ENCODE measurements at places on chromosomes 11 and 22.

- no peak for DNase-seq
These were observed 21.0 kb upstream of the WNT7B start for GRCh38 chr22:45997777-45998637.

DNA sequence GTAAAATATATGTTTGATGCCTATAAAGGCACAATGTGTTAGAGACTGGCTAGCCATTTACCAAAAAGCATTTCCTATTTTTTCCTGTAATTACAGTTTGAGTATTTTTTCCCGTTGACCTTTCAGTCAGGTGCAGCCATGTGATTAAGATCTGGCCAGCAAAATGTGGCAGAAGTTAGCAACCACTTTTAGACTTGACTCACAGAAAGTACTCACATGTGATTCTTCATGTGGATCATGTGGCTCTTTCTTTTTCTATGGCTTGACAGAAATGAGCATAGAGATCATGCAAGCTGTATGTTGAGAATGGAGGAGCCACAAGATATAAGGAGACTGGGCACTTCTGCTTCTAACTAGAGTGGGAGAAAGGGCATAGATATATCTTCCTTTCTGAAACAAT is 27.3 kb upstream of the RAB38 start:
- no peak for DNase-seq

DNA sequence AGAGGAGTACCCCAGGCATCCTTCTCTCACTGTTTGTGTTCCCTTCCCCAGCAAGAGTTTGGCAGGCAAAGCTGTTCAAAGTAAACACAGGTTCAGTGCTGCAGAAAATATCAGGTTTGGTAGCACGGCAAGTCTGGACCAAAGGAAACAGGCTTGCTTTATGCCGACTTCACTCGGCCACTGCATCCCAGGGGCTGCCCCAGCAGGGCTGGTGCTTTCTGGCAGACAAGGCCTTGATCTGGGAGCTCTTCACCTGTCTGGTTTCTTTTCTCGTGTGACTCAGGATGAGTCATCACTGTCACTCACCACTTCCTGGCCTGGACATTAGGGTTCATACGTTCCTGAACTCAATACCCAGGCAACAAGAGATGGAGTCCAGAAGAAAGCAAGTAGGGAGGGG is 52.6 kb upstream of the NAV2 start:
- DNase-seq, result no peak

- no peak for DNase-seq
These were observed 51.8 kb upstream of the TTC12 start for GRCh38 chr11:113262594-113262993.

- DNase-seq, result peak; percentile 93
These were observed 33.5 kb downstream of the GAB4 start for GRCh38 chr22:16974298-16975084.

- DNase-seq, result no peak
These were observed 34.1 kb downstream of the ARAP1 start for GRCh38 chr11:72718101-72718501.

DNA sequence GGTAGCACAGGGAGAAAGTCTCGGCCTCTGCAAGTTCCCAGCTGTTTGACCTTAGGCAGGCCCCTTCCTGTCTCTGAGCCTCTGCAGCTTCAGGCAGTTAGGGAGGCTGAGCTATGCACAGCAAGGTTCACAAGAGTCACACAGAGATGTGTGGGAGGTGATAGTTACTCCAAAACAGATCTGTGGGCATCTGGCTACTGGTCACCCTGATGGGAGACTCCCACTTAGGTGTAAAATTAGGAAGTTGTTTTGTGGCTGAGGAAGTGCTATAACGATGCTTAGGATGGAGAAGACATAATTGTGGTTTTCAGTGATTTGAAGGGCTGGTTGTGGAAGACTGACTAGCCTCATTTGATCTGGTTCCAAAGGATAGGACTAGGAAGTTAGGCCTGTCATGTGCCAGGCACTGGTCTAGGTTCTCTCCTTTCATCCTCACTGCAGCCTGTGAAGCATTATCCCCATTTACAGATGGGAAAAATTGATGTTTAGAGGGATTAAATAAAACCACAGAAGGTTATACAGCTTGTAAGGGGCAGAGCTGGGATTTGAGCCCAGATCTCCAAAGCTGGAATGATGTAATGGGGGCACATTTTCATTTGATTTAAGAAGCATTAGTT is 13.5 kb downstream of the ACO2 start:
- no peak for DNase-seq

- DNase-seq, result peak; percentile 12
These were observed 620.3 kb downstream of the NELL1 start for GRCh38 chr11:21289686-21290085.

GRCh38 chr11:129289350-129290040 is 86.2 kb upstream of the BARX2 start:
- DNase-seq, result no peak

DNA sequence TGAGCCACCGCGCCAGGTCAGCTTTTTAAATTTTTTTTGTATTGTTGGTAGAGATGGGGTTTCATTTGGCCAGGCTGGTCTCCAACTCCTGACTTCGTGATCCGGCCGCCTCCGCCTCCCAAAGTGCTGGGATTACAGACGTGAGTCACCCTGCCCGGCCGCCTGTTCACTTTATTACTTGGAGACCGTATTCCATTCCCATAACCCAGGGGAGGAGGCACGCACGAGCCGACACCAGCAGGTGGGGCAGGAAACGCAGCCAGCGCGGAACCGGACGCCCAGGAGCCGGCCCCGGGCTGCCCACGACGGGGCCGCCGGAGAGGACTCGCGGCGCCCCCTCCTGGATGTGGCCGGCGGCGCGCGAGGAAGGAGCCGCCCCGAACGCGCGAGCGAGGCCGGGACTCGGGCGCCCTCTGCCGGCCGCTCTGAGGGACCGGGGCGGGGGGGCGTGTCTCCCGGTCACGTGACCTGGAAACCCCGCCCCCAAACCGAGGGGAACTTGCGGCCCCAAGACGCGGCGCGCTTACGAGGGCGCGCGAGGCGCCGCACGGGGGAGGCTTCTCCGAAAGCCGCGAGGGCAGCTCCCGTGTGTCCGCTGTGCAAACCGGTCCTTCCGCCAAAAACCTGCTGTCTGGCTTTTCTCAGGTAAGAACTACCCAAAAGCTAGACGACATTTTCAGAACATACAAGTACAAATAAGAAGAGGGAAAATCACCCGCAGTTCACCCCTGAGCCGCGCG is 11.6 kb upstream of the RNH1 start:
- peak; percentile 20 for DNase-seq

- DNase-seq, result peak; percentile 7
These were observed 39.8 kb downstream of the SYN3 start for GRCh38 chr22:33018232-33018864.

- DNase-seq, result peak; percentile 52
These were observed 5.9 kb downstream of the LMNTD2 start for GRCh38 chr11:554428-555226.

DNA sequence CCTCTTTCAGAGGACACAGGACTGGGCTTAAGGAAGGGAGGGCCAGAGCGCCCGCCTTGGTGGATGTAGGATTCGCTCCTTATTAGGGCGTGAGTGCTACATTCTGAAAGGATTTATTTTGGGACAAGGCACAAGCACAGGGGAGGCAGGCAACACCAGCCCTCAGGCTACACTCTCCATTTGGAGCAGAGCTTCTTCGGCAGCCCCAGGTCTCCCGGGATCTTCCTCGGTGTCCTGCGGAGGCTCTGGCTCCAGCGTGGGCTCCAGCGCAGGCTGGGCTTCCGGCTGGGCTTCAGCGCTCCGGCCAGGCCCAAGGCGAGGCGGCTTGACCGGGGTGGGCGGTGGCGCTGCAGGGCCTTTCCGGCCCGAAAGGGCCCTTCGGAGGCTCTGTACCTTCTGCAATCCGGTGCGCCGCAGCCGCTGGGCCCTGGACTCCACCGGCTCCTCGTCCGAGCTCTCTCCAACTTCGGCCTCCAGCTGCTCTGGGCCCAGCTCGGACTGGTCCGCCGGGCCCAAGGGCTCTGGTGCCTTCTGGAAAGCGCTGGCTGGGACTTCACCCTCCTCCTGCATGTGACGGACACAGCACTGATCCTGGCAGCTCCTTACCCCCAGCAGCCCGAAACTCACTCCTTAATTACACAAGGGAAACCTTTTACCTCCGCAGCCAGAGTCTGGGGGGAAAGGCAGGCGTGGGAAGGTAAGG is 1.1 kb downstream of the CAVIN3 start:
- no peak for DNase-seq

GRCh38 chr22:29330753-29331152 is 15.3 kb upstream of the RASL10A start:
- no peak for DNase-seq

- DNase-seq, result no peak
These were observed 143.2 kb downstream of the SWAP70 start for GRCh38 chr11:9806946-9807687.

DNA sequence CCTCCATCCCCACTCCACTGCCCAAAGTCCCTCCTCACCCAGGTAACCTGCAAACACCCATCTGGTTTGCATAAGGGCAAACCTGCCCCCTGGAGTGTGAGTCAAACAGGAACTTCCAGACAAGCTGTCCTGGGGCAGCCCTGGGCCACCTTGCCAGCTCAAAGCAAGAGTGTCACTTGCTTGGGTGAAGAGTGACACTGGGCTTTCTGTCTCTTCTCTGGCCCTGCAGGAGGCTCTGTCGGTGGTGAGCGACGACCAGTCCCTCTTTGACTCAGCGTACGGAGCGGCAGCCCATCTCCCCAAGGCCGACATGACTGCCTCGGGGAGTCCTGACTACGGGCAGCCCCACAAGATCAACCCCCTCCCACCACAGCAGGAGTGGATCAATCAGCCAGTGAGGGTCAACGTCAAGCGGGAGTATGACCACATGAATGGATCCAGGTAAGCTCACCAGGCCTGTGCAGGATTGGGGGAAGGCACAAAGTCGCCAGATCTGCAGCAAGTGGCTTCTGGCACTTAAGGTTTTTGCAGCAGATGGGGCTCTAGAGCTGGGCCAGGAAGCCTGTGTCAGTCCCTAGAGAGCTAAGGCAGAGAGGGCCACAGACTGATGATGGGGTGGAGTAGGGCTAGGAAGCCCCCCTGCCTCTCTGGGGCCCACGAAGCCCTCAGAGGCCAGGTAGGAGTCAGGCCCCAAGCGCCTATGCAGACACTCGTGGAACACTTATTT is 64.2 kb downstream of the FLI1 start:
- DNase-seq, result no peak

DNA sequence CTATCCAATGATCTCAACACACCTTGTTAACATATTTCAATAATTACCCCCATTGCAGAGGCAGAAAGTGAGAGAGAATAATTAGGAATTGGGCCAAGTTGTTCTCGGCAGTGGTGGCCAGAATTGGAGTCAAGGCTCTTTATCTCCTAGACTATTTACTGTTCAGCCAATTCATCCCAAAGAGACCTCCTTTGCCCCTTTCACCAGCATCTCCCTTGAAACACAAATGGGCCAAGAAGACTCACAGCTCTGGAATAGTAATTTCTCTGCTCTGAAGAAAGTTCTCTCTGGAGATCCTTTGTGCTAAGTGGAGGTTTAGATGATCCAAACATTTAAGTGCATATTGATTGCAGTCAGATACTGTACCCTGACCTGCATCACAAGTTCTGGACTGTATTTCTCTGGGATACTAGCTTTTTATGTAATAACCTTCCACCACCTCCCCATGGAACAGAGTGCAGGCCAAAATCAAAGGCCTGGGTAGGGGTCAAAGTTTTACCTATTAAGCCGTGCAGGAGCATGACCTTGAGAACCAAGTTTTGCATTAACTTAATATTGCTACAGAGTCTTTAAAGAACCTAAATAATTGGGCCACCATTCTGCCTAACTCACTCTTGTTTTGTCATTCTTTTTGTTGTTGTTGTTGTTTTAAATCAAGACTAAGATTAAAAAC is 19.6 kb upstream of the CADM1 start:
- no peak for DNase-seq

DNA sequence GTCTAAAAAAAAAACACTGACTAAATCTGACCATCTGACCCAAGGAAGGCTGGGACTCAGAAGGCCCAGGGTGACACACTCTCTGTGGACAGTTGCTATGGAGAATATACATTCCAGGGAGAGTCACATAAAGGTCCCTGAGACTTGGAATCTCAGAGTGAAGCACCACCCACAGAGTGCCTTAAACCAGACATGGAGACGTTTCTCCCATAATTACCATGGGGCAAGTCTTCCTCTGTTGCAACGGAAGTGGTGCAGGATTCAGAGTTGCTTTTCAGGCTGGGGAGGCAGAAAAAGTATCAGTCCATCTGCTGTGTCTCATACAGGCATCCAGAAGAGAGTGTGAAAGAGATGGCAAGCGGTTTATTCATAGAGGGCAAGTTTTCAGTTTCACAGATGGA is 58.7 kb upstream of the SLN start:
- no peak for DNase-seq

GRCh38 chr11:35255514-35255913 is 116.5 kb downstream of the CD44 start:
- DNase-seq, result no peak

- no peak for DNase-seq
These were observed 456.2 kb downstream of the TBC1D22A start for GRCh38 chr22:47218671-47219070.

DNA sequence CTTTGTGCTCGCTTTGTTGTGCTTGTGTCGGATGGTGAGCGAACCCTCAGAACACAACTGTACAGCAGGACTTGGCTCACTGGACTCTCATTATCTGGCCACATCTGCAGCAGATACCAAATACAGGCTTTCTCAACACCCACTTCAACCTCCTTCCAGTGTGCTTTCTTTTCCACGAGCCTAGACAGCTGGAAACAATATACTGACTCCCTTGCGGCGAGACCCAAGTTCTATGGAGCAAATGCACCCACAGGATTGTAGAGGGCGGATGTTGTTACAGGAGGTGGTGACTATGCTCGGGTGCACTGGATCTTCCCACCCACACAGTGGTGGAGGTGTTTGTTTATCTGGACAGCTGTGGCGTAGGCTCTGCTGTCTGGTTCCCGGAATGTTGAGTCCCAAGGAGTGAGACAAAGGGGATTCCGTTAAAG is 204.3 kb downstream of the TENM4 start:
- no peak for DNase-seq

DNA sequence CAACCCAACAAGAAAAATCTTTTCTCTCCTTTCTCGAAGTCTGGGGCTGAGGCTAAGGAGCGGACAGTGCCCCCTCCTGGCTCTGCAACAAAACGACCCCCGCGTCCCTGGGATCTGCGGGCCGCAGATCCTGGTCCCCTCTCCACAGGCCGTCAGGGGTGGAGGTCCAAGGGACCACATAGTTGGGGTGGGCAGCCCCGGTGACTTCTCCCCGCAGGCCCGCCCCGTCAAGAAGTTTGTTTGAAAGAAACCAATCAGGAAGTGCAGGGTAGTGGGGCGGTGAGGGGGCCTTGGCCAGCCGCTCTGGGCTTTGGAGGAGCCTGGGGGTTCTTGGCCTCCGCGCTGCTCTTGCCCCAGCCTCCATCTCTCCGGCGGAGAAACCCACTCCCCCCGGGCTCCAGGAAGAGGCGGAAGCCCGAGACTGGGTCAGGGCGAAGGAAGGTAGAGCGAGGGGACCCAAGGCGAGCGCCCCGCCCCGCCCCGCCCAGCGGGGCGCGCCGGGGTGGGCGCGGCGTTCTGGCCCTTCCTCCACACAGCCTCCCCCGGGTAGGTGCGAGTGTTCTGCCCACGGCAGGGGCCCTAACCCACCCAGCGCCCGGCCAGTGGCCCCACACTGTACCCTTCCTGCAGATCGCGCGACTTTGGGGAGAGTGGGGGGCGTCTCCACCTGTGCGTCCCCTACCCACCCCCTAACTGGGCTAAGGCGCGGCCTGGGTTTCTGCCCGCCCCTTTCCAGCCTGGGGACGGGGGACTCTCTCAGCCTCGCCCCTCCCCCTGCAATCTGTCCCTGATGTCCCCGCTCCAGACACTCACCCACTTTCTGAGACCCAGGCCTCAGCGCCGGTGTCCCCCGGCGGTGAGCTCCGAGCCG is 1.3 kb downstream of the TP53I11 start:
- no peak for DNase-seq
